ENCODE measurements at places on chromosomes 11 and 22.

GRCh38 chr22:39382410-39382809 is 17.2 kb upstream of the TAB1 start:
- no peak for DNase-seq

DNA sequence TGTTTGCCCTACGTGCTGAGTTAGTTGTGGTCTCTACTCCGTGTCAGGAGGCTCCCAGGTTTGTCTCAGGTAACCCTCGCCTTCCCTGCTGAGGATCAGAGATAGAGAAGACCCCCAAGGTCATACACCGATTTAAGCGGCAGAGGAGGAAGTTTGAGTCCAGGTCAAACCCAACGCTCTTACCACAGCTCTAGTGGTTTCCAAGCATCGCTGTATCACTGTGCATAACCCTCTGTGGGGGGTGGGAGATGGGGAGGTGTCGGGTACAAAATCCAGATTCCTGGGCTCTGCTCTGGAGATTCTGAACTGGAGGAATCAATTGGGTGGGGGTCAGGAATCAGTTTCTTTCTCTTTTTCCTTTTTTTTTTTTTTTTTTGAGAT is 627 bp downstream of the DNAJC4 start:
- DNase-seq, result no peak

GRCh38 chr11:31796499-31797189 is 14.5 kb downstream of the PAX6 start:
- DNase-seq, result no peak

DNA sequence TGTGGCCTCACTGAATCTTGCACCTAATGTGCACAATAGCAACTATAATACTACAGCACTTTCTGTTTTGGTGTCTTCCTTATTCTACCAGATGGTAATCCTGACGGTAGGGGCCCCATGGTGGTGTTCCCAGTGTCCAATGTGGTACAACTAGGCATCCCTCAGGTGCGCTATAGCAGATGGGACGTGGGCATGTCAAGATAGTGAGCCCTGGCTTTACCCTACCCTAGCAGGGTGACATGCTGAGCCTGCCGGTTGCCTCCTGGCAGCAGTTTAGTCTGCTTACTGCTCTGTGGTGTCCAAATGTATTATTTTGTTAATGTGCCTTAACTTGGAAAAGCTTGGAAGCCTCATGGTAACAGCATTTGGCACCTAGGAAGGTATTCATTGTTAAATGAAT is 19.2 kb downstream of the ACO2 start:
- no peak for DNase-seq

GRCh38 chr11:119065369-119065768 is 2.2 kb upstream of the VPS11 start:
- no peak for DNase-seq

DNA sequence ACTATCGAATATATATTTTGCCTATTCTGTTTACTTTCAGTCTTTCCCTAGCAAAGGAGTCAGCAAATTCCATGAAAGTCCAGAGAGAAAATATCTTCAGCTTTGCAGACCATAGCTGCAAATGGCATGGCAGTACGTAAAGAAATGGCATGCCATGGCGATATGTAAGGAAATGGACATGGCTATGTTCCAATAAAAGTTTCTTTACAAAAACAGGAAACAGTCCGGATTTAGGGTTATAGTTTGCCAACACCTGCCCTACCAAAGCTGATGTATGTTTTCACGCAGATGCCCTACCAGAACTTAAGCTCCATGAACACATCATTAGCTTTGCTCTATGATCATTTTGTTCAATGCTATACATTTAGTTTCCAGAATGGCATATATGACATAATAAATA is 19.5 kb downstream of the KIAA0930 start:
- no peak for DNase-seq

DNA sequence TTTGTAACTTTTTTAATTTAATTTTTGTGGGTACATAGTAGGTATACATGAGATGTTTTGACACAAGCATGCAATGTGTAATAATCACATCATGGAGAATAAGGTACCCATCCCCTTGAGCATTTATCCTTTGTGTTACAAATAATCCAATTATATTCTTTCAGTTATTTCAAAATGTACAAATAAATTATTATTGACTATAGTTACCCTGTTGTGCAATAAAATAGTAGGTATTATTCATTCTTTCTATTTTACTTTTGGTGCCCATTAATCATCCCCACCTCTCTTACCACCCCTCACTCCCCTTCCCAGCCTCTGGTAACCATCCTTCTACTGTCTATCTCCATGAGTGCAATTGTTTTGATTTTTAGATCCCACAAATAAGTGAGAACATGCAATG is 83.5 kb downstream of the GAB2 start:
- no peak for DNase-seq

- DNase-seq, result no peak
Observed at GRCh38 chr11:100525635-100526034, 161.5 kb upstream of the ARHGAP42 start.

- no peak for DNase-seq
Observed at GRCh38 chr11:20609727-20610707, 10.6 kb downstream of the SLC6A5 start.

GRCh38 chr11:44687388-44687787 is 39.4 kb upstream of the TSPAN18 start:
- DNase-seq, result no peak

DNA sequence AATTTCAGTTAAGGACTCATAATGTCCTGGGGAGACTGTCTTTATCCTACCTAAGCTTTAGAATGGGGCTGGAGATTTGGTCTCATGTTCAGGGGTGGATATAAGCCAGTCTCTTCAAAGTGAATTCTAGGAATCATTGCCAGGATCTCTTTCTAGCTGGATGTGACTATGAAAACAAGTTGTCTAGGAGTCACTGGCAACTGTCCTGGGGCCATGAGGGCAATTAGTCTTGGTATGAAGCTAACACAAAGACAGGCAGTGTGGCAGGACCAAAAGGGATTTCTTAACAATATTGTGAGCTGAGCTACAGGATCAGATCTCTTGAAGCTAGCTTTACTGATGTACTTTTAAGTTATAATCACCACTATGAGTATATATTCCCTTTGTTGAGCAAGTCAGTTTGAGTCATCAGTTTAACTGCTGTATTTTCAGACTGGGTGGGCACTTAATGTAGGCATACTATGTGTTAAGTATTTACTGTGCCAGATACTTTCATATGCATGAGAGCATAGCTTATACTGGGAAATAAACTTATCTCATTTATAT is 390.0 kb upstream of the CCDC90B start:
- DNase-seq, result no peak

DNA sequence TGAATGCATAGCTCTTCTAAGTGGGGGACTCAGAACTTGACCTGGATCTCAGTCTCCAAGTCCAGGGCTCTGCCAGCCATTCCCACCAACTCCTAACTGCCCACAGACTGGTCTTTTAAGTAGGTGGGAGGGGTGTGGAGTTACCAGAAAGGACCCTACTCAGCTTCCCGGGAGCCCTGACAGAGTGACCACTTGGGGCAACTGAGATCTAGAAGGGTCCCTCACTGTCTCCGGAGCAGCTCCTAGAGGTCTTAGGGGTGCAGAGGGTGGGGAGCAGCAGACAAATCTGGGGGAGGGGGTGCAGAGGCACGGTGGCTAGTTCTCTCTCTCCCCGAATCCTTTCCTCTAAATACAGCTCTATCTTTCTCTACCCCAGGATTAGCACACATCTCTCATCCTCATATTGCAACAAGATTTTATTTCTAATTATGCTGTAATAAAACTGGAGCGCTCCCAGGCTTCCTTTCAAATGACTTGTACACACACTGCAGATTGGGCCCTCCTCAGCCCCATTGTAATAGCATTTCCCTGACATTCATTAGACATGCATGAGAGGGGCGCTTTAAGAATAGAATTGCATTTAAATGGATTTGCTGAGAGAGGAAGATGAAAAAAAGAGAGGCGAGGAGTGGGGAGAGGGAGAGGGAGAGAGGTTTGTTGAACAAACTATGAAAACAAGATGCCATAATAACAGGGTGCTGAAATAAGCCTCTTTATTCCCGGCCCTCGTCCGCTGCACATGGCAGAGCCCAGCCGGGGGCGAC is 219.0 kb downstream of the CEP164 start:
- DNase-seq, result no peak

DNA sequence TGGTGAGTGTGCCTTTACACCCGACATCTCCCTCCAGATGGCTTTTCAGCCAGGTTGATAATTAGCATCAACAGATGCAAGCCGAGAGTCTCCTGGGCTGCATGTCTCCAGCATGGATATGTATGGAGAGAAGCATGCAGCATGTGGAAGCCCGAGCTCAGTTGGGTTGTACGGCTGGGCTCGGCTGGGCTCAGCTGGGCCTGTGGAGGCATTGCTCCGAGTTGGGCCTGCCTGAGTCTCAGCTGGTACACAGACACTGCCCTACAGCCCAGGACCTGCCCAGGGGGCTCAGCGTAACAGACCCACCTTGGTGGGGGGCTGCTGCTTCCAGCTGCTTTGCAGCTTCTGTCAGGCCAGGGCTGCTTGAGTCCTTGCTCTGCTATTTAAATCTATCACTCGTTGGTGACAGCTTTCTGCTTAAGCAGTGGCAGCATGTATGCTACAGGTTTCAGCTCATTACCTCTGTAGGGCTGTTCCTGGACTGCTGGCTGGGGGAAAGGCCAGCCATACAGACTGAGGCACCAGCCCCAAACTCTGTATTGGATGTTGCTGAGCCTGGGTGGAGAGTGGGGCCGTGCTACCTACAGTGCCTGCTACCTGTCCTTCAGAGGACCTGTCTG is 115.5 kb downstream of the TEAD1 start:
- DNase-seq, result no peak

- no peak for DNase-seq
Observed at GRCh38 chr22:50607659-50608020, 7.0 kb downstream of the MAPK8IP2 start.

- no peak for DNase-seq
Observed at GRCh38 chr22:47148510-47148909, 386.1 kb downstream of the TBC1D22A start.

DNA sequence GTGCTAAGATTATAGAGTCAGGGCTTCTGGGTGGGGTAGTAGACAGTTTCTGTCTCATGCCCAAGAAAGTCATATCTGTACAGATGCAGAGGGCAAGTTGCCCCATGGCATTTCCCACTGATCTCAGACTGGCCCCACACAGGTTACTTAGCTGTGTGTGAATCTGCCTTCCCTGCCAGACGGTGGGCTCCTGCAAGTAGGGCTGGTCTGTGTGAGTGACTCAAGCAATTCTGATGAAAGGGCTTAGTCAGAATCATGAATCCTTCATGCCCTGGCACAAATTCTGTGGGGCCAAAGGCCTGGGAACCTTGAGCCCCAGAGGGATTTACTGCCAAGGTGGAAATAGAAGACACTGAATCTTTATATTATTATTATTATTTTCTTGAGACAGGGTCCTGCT is 30.4 kb downstream of the USH1C start:
- no peak for DNase-seq

- DNase-seq, result no peak
Observed at GRCh38 chr11:130522284-130522961, 74.0 kb downstream of the ADAMTS15 start.

- DNase-seq, result no peak
Observed at GRCh38 chr11:69880826-69881445, 61.7 kb upstream of the FGF3 start.

DNA sequence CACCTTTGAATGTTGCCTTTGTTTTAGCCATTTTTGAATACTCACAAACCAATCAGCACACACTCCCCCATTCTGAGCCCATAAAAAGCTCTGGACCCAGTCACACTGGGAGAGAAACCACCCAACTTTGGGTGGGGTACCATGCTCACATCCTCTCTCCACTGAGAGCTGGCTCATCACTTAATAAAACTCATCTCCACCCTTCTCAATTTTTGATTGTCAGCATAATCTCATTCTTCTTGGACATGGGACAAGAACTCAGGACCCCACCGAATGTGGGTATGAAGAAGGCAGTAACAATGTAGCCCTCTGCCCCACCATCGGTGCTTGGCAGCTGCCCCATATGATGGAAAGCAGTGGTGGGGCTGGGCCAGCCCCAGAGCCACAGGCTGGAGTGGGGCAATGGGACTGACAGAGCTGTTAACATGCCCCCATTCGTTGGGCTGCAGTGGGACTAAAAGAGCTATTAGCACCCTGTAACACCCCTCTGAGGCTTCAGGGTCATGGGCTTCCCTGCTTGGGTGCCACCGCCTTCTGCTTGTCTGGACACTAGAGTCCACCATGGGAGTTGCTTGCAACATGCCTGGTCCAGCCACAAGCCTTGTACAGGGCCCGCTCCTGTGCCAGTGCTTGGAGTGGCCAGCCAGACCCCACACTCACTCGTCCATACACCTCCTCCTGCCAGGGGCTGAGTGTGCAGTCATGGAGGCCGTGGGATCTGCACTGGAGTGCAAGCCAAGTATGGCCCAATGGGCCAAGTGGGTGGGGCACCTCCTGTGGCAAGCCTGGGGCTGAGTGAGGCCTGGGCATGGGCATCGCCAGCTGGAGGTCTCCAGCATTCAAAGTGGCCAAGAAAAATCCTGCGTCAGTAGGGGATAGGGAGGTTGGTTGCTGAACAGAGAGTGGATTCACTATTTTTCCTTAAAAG is 471.1 kb downstream of the TBC1D22A start:
- no peak for DNase-seq

GRCh38 chr22:27990451-27990840 is 71.4 kb upstream of the PITPNB start:
- no peak for DNase-seq

DNA sequence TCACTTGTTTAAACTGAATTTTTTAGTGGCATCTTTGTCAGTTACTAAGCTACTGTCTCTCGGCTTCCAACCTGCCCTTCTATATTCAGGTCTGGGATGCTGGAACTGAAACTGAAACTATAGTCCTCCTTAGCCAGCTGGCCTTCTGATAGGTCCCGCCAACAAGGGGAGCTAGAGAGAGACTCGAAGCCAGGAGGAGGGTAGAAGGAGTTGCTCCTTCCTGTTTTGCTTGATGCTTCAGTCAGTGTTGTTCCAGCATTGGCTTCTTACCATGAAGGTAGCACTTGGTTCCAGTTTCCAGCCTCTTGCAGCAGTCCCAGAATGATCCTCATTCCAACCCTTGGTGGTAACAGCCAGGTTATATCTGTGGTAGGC is 32.9 kb upstream of the HORMAD2 start:
- DNase-seq, result no peak
